Kidney capillary endothelial cell (primary cell): ENCODE measurements at places on chromosomes 2 and 18.

GRCh38 chr2:109135359-109136197 lies 6.6 kb downstream of the SH3RF3 start:
- no peak for DNase-seq

DNA sequence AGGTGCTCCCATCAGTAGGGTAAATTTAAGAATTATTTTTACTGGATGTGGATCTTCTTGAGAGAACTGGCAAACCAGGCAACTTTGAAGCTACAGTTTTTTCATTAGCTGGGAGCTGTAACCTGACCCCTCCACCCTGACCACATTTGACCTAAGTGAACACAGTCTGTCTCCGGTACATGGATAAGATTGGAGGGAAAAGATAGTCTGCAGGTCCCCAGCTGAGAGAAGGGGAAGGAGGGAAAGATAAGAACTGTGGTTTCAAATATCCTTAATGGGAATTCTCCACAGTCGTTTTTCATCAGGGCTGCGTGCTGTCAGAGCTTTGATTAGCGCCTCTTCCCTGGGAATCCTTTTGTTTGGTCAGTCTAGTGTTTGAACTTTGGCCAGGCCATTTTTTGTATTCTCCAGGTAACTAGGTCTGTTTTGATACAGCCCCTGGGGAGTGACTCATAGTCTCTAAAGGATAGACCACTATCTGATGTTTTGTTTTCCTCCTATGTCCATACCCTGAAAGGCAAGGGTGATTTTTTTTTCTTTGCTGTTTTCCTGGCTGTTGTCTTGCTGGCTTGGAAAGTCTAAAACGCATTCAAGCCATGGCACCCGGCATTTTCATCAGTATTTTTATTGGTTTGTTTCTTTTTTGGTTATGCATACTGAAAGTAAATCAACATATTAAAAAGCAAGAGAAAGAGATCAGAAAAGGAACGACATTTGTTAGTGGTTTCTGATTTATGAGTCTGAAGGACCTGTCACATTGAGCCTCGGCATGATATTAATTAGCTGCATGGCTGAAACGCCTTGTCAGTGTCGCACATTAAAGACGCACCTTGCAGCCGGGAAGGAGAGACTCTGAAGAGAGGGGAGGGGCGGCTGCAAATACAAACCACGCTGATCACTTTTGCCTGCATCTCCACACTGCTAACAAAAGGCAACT lies 183.4 kb upstream of the FN1 start:
- DNase-seq = no peak

DNA sequence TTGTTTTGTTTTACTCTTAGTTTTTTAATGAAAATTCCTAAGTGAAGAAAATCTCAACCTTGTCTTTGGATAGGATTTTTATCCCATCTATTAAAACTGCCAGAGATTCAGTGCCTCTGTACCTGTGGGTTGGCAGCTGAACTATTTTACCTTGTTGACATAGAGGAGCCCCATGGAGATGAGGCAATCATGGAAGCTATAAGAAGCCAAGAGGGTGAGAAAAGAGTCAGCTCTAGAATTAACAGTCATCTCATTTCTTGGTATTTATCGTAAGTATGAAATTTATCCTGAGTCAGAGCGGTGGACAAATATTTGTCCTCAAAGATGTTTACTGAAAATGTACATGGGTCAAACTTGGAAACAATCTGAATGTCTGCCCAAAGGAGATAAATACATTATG lies 35.8 kb upstream of the PGAP1 start:
- no peak for DNase-seq

- no peak for DNase-seq
Observed at GRCh38 chr2:21258082-21258481, 134.3 kb downstream of the TDRD15 start.

GRCh38 chr2:65177751-65178442 lies 48.0 kb upstream of the RAB1A start:
- no peak for DNase-seq
